Activated naive CD8-positive, alpha-beta T cell treated with anti-CD3 and anti-CD28 coated beads, Interleukin-2, amount 50 U/mL, for 24 hours (primary cell): ENCODE measurements at places on chromosomes 5 and 9.

- DNase-seq: no peak
These were observed 149.6 kb upstream of the DMRT1 start for GRCh38 chr9:691825-692400.

DNA sequence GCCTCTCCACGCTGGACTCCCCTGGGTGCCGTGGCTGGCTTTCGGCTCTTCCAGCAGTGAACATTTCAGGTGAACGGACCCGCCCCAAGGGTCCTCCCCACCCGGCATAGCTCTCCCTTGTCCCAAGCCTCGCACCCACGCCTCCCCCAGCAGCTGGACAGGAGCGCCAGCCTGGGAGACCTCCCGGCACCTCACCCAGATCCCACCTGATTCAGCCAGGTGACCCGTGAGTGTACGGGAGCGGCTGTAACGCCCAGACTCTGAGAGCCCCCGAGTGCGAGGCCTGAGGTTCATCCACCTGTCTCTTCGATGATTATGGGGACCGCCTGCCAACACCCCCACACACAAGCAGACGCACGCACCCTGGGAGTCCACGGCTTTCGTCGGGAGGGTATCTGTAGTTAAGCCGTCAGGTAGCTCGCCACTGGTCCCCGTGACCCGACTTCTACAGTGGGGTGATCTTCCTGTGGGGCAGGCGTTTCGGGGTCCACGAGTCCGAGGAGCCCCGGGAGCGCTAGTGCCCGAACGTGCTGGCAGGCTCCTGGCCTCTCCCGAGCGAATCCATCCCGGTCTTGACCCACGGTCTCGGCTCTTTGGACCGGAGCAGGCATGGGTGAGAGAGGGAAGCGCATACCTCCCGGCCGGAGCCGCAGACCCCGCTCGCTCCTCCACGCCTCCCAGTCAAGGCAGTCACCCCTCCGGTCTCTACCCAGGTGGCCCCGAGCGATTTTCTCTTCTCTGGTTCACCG, 14.9 kb downstream of the TRIM7 start:
- peak; percentile 48 for DNase-seq

- no peak for DNase-seq
These were observed 216.0 kb upstream of the KLF4 start for GRCh38 chr9:107705521-107705920.

DNA sequence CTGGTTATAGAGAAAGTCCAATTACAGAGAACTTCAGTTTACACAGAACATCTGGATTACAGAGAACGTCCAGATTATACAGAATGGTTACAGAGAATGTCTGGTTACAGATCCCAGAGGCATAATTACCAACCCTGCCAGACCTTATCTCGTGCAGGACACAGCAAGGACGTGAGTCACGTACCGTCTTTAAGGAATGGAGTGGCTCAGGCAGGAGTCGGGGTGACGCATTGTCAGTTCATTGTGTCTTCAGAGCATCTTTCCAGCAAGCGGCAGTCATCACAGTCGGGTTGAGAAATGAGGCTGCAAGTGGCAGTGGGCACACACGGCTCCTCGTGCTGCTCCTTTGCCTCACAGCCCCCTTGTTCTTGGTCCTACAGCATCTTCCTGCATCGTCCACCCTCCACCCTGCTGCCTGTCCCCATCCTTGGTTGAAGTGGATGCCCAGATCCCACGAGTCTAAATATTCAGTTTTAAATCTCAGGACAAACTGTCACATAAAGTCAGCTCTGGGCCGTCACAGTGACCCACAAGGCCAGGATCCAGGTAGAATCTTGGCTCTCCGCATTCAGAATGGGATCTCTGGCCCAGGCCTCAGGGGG, 30.0 kb upstream of the SLC6A19 start:
- DNase-seq: no peak

- DNase-seq: peak; percentile 52
These were observed 1.9 kb downstream of the GPBP1 start for GRCh38 chr5:57175551-57176309.

DNA sequence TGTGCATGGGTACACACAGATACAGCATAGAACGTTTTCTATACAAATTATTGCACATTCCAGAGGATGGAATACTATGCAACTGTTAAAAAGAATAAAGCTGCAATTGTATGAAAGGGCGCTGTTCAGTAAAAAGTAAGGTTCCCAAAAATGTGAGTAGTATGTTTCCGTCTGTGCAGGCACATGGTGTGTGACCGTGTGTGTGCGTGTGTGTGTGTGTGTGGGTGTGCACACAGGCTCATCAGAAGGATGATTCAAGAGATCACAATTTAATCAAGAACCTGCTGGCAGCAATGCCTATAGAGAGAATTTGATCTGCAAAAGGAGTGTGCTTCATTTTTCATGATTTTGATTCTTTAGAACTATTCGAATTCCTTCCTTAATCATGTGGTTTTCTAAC, 76.3 kb downstream of the SEMA4D start:
- DNase-seq: no peak

- no peak for DNase-seq
These were observed 120.4 kb upstream of the CPEB4 start for GRCh38 chr5:173767574-173768266.

DNA sequence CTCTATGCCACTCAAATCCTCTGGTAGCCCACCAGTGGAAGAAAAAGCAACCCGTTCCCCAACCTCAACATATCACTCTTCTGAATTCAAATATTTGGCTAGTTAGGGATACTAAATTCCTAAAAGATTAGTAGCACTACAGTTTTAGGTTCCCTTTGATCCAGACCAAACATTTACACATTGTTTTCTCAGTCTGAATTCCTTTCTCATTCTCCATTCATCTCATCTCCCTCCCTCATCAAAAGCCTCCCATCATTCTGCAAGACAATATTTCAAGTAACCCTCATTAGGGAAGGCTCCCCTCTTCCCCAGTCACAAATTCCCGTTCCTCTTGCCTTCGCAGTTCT, 26.3 kb downstream of the ADAM19 start:
- DNase-seq: no peak

- DNase-seq: no peak
These were observed 6.7 kb downstream of the OR1K1 start for GRCh38 chr9:122806661-122807060.

DNA sequence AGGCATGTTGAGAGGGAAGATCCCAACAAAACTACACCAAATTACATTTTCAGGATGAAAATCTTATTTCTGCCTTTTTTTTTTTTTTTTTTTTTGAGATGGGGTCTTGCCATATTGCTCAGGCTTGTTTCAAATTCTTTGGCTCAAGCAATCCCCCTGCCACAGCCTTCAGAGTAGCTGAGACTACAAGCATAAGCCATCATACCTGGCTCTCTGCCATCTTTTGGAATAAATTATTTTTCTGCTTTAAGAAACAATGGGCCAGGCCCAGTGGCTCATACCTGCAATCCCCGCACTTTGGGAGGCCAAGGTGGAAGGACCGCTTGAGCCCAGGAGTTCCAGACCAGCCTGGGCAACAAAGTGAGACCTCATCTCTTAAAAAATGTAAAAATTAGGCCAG, 14.3 kb downstream of the AFF4 start:
- DNase-seq: no peak

DNA sequence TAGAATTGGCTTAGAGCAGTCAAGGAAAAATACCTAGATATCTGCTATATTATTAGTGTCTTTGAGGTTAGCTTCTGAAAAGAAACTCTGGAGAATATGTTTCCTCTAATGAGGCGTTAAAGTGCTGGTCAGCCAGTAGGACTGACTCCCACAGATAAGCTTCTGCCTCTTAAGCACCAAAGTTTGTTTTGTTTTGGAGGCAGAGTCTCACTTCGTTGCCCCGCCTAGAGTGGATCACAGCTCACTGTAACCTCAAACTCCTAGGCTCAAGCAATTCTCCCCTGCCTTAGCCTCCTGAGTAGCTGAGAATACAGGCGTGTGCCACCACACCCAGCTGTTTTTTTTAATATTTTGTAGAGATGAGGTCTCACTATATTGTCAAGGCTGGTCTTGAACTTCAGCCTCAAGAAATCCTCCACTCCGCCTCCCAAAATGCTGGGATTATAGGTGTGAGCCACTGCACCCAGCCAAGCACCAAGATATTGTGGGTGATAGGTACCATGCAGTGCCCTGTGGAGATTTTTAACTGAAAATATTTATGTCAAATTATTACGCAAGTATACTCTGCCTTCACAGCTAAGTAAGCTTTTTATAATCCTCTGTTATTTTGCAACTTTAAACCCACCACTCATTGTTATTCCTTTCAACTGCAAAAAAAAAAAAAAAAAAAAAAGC, 24.7 kb upstream of the TMEM171 start:
- DNase-seq: no peak

GRCh38 chr5:159735036-159735435, 181.2 kb upstream of the ADRA1B start:
- DNase-seq: no peak

- DNase-seq: peak; percentile 11
These were observed 30.5 kb upstream of the DAB2IP start for GRCh38 chr9:121620777-121621449.

DNA sequence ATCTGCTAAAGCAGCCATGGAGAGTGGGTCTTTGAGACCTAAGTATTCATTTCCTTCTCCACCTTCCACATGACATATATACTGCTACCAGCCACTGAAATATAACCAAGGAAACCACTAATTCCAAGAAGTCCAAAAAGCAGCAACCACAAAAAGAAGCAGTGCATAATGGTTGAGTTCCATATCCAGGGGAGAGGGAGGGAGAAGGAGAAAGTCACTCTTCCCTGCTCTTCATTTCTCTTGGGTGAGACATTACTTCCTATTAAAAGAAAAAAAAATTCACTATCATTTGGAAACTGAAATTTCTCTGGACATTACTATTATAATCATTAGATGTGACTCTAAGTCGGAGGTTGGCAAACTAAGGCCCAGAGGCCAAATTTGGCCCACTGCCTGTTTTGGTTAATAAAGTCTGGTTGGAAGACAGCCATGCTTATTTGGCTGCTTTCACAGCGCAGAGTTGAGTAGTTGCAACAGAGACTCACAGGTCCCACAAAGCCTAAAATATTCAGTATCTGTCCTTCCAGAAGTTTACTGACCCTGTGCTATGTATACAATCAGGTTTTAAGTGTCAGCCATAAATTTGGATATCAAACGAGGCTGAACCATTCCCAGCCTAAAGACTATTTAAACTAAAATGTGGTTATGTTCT, 168.6 kb downstream of the MPDZ start:
- no peak for DNase-seq

GRCh38 chr5:146548781-146549449, 32.9 kb upstream of the GPR151 start:
- DNase-seq: no peak
